ENCODE measurements at places on chromosomes 6 and 20. TPM values are rescaled to one million over a fixed set of nuclear protein-coding genes. Genes with fewer than 3 reads are reported as not detected.

Gene FAM209B
- not detected for total RNA-seq

GRCh38 chr6:126531840-126532239 is 191.9 kb downstream of the CENPW start:
- no peak for DNase-seq

GRCh38 chr6:108597572-108598304 is 37.0 kb downstream of the FOXO3 start:
- DNase-seq, result no peak

DNA sequence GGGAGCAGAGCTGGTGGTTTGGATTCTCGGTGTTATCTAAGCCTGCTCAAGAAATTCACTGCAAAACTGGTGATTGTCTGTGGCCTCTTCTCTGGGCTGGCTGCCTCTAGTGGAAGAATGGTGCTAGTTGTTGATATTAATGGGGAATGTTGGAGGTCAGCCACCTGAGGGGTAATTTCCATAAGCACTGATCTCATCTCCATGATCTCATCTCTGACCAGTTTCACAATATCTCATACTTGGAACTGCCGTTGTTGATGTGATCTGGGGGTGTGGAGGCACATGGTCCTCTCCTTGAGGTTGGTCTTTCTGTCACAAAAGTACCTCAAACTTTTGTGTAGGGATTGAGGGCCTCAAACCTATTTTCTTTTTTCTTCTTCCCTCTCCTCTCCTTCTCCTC is 102.6 kb downstream of the CD109 start:
- DNase-seq, result no peak

- DNase-seq, result no peak
Measured at GRCh38 chr6:168737481-168737880, 296.5 kb downstream of the SMOC2 start.

- DNase-seq, result no peak
Measured at GRCh38 chr6:108497883-108498282, 62.8 kb upstream of the FOXO3 start.

DNA sequence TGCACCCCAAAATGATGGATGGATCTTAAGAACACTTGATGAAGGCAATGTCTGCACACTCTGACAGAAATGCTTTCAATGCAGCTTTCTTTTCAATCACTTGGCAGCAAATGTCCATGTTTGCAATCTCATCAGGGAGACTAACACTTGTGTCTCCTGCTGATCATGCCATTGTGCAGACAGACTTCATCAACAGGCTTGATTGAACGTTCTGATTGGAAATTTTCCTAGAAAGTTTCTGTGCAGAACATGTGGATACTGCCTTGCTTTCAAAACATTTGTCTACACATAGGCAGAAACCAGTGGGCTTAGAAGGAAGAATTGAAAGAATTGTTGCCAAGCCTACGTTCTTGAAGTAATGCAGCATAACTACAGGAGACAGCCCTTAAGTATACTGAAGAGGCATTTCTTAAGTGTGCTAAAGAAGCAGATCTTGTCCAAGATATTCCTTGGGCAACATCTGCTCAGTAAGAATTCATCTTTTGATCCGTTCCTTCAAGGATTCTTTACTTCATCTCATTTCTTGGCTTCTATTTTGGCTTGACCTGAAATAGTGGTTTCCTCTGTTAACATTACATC is 120.4 kb upstream of the PLCB4 start:
- no peak for DNase-seq

DNA sequence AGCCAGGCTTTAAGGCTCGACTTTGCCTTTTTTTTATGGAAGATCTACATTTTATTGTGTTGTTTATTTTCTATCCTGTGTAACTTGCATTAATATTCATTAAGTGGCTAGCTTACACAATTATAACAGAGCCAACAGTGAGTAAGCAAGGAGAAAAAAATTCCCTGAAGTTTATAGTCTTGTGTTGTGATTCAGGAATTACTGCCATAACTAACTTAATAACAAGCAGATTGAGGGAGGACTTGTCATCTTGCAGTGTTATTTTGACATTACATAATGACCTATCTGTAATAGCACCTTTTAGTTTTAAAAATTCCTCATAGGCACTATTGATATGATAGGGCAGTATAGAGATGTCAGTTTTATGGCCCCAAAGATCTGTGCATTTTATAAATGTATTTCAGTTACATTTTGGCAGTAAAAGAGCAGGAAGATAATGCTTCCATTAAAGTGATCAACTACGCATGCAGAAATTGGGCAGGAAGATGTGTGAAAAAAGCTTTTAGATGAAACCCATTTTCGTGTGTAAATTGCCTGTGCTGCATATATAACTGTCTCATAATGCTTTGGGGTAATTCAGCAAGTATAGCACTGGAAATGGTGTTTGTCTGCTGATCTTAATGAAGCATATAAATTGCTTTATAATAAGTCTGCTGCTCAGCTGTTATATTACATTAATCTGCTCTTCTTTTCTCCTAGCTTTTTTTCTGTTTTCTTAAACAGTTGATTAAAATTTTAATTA is 123.0 kb downstream of the SMAP1 start:
- no peak for DNase-seq

DNA sequence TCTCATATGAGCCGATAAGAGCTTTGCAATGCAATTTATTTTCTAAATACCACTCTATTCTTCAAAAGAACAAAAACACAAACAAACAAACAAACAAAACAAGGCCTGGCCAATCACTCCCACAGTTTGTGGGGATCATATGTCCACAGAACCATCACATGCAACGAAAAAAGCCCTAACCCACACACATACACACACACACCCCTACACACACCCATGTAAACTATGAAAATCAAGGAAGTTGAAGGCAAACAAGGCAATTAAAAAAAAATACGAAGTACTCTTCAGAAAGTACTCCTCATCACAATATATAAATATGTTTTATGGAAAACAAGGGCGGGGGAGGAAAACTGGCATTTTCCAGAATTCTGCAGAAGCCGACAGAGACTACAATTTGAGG is 66.2 kb upstream of the PTGIS start:
- DNase-seq, result no peak
